Nephron progenitor cell (in vitro differentiated cells): ENCODE measurements at places on chromosomes 2 and 18.

- no peak overlapping the region for H3K27ac ChIP-seq
- peaks cover 7% of the 10 kb centered on the region for H3K4me1 ChIP-seq
- no peaks in the 10 kb centered on the region for H3K36me3 ChIP-seq
- no peaks in the 10 kb centered on the region for H3K27me3 ChIP-seq
- no peak overlapping the region for H3K4me3 ChIP-seq
Measured at GRCh38 chr18:4040391-4041092, 414.6 kb downstream of the DLGAP1 start.

DNA sequence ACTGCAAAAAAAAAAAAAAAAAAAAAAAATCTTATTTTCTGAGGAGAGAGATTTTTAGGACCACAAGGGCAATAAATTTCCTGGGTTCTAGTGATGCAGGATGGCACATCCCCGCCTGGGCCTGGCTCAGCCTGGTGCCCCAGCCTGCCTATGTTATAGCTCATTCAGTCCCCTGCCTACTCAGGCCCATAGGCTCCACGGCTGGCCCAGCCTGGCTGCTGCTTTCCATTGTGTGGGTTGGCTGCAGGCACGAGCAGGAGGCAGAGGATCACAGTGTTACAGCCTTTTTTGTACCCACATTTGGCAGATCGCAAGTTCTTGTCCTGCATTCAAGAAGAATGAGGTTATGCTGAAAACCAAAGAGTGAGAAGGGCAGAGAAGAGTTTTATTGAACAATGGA lies 2.8 kb upstream of the SULT6B1 start:
- H3K4me1 ChIP-seq, result no peaks in the 10 kb centered on the region
- H3K27me3 ChIP-seq, result peaks cover 6% of the 10 kb centered on the region
- H3K4me3 ChIP-seq, result no peak overlapping the region
- H3K27ac ChIP-seq, result no peak overlapping the region

DNA sequence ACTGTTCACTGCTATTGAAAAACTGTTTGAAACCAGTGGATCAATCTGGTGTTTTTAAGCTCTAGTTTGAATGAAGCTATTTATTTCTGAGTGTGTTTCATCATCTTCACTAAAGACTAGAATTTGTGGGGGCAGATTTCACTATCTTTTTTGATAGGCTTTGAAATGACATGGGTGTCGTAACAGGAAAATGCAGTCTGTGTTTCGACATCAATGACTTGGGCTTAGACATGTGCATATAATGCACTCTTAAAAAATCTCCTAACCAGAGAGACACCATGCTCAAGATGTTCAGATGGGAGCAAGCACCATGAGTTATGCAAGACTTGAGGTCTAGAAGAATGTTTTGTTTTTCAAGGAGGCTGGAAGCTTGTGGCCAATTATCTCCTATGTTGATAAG lies 221.6 kb downstream of the GPD2 start:
- DNase-seq, result no peak
- peaks cover 3% of the 10 kb centered on the region for H3K27me3 ChIP-seq
- no peak overlapping the region for H3K4me3 ChIP-seq

DNA sequence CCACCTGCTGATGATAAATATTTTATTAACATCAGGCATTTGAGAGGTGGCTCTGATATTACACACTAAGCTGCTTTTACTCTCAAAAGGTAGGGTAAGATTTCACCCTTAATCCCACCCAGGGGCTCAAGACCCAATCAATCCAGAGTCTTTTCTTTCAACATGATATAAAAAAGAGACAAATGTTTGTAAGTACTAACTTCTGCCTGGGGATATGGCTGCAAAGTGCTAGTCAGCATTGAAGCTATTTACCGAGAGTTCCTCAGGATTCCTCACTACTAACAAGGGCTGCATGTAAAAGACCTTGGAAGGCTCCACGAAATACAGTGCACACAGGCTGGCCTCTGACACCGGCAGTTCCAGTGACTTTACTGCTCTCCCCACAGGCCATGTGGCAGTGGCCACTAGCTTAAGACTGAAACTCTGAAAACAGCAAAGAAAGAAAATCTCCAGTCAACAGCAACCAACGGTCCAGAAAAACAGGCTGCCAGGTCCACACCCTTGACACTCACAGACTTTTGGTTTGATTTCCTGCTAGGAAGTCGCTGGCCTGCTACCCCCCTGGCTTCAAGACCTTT lies 11.2 kb downstream of the MREG start:
- H3K4me1 ChIP-seq, result peaks cover 13% of the 10 kb centered on the region
- peak overlapping the region; percentile 88 for H3K27ac ChIP-seq
- H3K4me3 ChIP-seq, result no peak overlapping the region
- DNase-seq, result no peak
- no peaks in the 10 kb centered on the region for H3K27me3 ChIP-seq
- H3K36me3 ChIP-seq, result peaks cover 5% of the 10 kb centered on the region

- H3K27ac ChIP-seq, result no peak overlapping the region
- no peak for DNase-seq
- H3K4me3 ChIP-seq, result no peak overlapping the region
- H3K4me1 ChIP-seq, result no peaks in the 10 kb centered on the region
- no peaks in the 10 kb centered on the region for H3K36me3 ChIP-seq
Measured at GRCh38 chr18:2173486-2173885, 397.8 kb downstream of the METTL4 start.

- no peak for DNase-seq
- peaks cover 79% of the 10 kb centered on the region for H3K36me3 ChIP-seq
- H3K27ac ChIP-seq, result no peak overlapping the region
- H3K27me3 ChIP-seq, result no peaks in the 10 kb centered on the region
Measured at GRCh38 chr2:169806586-169806985, 7.9 kb downstream of the SSB start.

- H3K27ac ChIP-seq, result no peak overlapping the region
- H3K4me3 ChIP-seq, result no peak overlapping the region
- no peak for DNase-seq
- H3K4me1 ChIP-seq, result no peaks in the 10 kb centered on the region
- H3K27me3 ChIP-seq, result no peaks in the 10 kb centered on the region
Measured at GRCh38 chr2:215403441-215404347, 32.2 kb downstream of the FN1 start.

DNA sequence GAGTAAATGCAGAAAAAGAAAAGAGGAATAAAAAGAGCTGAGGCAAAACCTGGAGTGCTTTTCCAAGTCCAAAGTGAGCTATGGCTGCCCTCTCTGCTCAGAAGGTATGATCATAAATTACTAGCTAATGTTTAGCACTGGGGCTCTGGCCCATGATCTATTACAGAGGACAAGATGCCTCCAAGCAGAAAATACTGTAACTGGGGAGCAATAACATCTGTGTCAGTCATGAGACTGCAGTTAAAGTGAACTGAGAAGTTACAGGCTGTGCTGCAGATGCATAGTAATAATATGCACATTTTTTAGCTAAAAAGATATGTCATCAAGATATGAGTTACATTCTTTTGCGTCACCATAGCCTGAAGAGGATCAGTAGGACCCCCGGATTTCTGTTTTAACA lies 209.4 kb upstream of the RBBP8 start:
- DNase-seq, result no peak

- peaks cover 30% of the 10 kb centered on the region for H3K4me1 ChIP-seq
- H3K27me3 ChIP-seq, result no peaks in the 10 kb centered on the region
- H3K36me3 ChIP-seq, result no peaks in the 10 kb centered on the region
- H3K27ac ChIP-seq, result peak overlapping the region; percentile 86
Measured at GRCh38 chr2:75632091-75632701, 14.4 kb upstream of the MRPL19 start.
